ENCODE measurements at places on chromosomes 5 and 9. TPM values are rescaled to one million over a fixed set of nuclear protein-coding genes. Genes with fewer than 3 reads are reported as not detected.
A peak's percentile ranks its signal among the peaks of the same experiment; 100 is the strongest.

Gene OTULINL
- total RNA-seq, result 23.0 TPM

- DNase-seq, result no peak
These were observed 391.5 kb downstream of the FGF10 start for GRCh38 chr5:43997647-43998272.

DNA sequence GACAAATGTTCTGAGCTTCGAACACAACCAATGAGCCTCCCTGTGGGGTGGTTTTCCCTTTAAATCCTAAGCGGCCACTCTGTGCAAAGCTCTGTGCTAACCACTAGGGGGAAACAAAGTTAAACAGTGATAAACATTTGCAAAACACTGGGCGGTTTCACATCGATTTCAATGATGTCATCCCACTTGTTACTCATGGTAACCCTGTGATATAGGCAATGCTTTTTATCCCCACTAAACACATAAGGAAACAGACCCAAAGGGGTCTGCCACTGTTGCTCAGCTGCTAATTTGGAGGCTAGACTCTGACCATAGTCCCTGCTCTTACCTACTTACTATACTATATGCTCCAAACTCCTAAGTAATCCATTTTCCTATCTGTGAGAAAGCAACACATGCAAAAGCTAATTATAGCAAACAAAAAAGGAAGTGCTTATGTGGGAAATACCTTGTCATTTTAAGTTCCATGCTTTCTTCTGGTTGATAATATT lies 57.3 kb downstream of the PTPN3 start:
- peak; percentile 86 for DNase-seq

- no peak for DNase-seq
These were observed 101.6 kb upstream of the APC start for GRCh38 chr5:112635771-112636731.

DNA sequence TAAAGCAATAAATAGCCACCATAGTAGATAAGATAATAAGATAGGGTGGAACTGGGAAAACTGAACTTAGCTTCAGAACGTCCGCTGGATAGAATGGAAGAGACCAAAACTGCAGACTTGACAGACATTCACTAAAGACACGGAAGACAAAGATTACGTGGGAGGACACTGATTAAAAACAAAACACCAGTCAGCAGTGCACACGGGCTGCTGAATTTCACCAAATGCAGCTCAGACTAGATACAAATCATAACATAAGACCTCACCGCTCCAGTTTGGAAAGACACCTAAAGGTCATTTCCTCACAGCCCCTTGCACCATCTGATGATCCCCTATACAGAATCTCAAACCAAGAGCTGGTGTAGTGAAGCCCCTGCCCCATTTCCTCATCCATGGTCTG lies 2.9 kb upstream of the OR2Y1 start:
- DNase-seq, result no peak

GRCh38 chr5:60354311-60354710 lies 345.7 kb downstream of the DEPDC1B start:
- no peak for DNase-seq

DNA sequence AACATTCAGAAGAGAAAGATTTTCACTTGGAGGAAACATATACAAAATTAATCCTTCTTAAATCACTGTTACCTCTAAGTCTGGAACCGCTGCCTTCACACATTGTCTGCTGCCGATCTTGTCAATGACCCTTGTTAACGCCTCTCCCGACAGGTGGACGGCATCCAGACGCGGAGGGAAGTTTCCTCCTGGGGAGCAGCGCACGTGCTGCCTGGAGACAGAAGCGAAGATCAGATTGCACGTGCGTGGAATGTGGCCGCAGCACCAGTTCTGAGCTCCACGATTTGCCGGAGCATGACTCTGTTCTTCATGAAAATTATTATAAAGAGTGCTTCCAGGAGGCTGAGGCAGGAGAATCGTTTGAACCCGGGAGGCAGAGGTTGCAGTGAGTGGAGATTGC lies 183.6 kb upstream of the IRX4 start:
- no peak for DNase-seq

Gene RRAGA
- 140 TPM for total RNA-seq

Gene TPM2
- total RNA-seq, result 3,175 TPM

GRCh38 chr9:106961623-106962022 lies 98.7 kb downstream of the ZNF462 start:
- DNase-seq, result no peak

Measured in HFFc6 (cell line).